Central memory CD4-positive, alpha-beta T cell (primary cell): ENCODE measurements at places on chromosomes 16 and 17.

DNA sequence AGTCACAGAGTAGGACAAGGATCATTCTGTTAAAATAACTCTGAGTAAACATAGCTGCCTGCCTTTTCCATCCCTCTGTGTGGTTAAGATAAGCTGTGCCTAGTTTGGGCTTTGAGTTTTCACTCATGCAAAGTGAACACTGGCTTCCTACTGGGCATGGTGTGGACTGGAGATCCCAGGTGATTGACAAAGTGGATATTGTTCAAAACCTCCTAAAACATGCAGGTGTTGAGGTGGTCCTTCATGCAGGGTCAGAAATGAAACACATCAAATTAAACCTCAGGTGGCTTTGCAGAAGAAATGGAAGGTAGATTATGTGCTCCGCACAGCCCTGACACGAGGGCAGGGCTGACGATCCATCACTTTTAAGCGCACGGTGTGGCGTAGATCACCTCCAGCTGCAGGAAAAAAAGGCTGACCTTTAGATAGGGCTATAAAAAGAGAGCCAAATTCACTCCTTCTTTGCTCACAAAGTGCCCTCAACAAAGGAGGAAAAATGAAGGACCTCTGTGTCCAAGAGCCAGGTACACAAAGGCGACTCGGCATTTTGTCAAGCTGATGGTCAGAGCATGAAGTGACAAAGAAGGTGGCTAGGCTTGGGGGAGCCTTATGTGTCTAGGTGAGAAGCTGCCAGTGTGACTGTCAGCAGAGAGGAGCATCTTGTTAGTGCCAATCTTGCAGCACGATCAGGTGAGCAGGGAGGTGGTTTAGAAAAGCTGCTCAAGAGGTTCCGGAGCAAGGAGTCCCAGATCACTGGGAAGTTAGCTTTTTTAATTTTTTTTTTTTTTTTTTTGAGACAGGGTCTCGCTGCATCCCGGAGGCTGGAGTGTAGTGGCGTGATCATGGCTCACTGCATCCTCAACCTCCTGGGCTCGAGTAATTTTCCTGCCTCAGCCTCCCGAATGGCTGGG, 19.9 kb upstream of the ITPRIPL2 start:
- DNase-seq: no peak

GRCh38 chr16:85689285-85689949, 663 bp upstream of the GINS2 start:
- DNase-seq: no peak

GRCh38 chr16:66603537-66604375, 748 bp upstream of the CMTM3 start:
- peak; percentile 84 for DNase-seq

GRCh38 chr17:51941272-51941671, 217.2 kb downstream of the CA10 start:
- DNase-seq: no peak

DNA sequence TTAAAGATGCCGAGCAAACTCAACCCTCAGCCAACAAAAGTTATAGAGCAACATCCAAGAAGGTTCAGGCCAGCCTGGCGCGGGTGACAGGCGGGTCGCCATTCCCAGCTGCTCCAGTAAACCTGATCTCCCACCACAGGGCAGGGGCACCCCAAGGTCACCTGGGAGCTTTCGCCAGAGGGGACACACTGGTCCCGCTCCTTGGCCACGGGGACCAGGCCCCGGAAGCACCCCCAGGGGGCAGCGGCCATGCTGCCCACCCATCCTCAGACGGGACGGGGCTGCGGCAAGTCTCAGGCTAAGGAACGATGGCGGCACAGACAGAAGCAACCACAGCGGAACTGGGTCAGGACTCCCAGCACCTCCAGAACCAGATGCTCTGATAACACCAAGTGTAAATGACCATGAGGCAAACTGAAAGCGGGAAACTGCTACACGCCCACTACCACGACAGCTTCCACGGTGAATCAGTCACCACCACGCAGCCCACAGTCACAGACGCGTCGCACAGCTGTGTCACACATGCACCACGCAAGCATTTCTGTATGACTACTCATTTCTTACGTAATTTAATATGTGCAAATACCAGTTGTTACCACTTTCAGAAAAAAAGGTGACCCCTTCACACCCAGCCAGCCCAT, 14.1 kb upstream of the CCDC154 start:
- DNase-seq: no peak

DNA sequence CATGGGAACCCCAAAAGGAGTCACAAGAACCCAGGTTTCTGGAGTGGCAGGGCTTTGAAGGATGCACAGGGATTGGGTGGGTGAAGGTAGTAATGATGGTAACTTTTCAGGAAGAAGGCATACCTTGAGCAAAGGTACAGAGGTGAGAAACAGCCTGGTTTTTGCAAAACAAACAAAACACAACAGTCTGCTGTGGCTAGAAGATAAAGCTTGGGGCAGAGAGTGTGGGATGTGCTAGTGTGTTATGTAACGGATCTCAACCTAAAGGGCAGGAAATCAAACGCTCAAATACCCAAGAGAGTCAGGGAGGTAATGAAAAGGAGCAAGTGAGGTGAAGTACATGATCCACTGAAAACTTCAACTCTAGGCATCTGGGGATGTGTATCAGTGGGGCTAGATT, 4.6 kb downstream of the PTGES3L start:
- DNase-seq: no peak
